Stimulated activated CD4-positive, alpha-beta T cell treated with anti-CD3 and anti-CD28 coated beads, Interleukin-1b, Interleukin-23, amount 100 ng/mL, for 1 hour (primary cell): ENCODE measurements at places on chromosomes 5 and 9.

DNA sequence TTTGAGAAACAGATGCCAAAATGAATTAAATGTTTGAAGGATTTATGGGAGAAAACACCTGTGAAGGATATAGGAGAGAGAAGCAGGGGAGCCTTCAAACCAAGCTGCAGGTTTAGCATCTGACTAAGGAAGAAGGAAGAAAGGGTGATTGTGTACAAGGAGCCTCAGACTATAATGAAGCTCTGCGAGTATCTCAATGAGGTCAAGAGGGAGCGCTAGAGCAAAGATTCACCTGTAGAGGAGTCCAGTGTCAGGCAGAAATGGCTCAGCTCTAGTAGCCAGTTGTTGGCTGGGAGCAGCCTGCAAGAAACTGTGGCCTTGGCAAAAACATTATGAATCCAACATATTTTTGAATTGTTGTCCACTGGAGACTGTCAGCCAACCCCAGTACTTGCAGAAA is 20.0 kb upstream of the GHR start:
- no peak for DNase-seq

DNA sequence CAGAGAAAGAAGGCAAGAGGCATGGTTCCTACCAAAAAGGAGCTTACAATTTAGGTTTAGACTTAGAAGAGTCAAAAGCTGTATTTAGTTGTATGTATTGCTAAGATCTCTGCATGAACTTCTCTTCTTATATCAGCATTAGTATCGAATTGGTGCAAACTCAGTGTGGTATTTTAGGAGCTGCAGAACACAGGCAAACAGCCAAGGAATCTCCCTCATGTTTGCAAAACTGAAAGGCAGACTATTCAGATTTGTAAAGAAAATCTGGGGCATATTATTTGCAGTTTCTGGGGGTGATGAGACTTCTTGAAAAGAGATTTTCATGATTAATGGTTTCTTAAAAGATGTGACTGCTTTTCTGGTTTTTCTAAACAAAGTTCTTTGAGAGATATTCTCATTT is 252.7 kb downstream of the CEMIP2 start:
- DNase-seq = no peak

GRCh38 chr5:95809414-95809960 is 13.0 kb downstream of the GLRX start:
- DNase-seq = no peak

GRCh38 chr9:9341203-9341602 is 1271.6 kb downstream of the PTPRD start:
- no peak for DNase-seq

- no peak for DNase-seq
Observed at GRCh38 chr9:133955821-133956411, 36.2 kb downstream of the VAV2 start.

- DNase-seq = no peak
Observed at GRCh38 chr9:21753523-21753922, 48.9 kb upstream of the MTAP start.

- no peak for DNase-seq
Observed at GRCh38 chr9:92978345-92978875, 31.1 kb downstream of the FGD3 start.

DNA sequence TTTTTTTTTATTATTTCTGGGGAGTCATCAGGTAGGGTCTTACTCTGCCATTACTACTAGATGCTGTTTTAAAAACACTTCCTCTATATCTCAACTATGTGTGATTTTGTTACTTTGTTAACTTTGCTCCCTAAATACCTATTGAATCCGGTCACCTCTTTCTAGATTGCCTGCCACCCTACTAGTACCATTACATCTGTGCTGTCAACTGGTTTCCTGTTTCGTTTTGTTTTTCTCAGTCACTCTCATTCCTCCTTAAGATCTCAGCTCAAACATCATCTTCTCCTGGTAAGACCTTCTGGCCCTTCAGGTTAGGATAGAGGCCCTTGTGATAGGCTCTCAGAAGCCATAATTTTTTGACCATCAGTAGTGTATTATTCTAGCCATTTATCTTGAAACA is 324.2 kb upstream of the ATP10B start:
- no peak for DNase-seq

DNA sequence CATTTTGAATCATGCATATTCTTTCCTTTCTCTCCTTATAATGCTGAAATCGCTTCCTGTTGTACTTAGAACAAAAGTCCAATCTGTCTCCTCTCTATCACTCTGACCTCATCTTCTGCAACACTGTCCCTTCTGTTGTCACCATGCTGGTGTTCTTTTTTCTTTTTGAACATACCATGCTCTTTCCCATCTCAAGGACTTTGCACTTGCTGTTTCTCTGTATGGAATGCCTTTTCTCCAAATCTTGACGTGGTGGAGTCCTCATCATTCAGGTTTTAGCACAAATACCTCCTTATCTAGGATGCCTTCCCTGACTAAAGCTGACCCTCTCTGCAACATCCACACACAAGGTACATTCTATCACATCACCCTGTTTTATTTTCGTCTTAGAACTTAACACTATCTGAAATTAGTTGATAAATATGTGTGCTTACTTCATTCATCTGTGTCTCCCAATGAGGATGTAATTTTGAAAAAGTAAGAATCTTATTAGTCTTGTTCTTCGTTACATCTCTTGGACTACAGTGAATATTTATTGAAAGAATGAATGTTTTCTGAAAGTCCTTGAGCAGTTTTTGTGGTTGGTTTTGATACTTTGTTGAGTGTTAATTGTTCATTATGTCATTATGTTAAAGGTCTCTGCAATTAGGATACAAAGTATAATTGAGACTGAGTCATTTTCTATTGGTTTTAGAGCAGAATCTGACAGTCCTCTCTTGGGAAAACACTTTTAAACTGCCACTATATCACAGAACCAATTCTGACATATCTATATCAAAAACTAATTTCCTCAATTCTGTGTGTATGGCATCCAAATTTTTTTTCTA is 145.3 kb upstream of the RASA1 start:
- DNase-seq = no peak

DNA sequence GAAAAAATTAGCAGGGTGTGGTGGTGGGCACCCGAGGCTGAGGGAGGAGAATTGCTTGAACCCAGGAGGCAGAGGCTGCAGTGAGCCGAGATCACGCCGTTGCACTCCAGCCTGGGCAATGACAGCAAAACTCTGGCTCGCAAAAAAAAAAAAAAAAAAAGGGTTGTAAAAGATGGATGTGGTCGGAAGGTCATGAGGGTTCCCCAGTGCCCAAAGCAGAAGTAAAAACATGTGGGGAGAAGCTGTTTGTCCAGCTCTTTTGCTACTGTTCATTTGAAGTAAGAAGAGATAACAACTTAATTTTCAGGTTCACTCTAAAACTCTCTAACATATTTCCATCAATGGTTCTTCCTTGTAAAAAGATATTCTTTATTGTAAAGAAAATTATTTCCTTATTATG is 57.1 kb upstream of the GOLPH3 start:
- DNase-seq = no peak

- DNase-seq = no peak
Observed at GRCh38 chr9:100229136-100229535, 123.6 kb downstream of the TEX10 start.

DNA sequence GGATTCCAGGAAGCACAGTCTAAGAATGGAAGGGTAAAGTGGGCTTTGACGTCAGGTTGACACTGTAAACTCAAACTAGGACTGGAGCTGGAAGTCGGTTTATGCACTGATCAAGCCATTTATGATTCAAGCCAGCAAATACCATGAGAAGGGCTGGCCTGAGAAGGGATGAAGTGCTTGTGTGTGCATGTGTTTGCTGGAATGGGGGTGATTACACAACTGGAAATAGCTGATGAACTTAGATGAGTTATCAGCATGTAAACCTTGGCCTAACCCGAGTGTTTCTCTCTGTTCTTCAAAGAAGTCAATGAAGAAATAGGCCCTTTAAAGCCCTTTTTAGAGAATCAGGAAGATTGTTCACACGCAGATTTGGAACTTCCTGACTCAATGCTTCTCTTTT is 287.6 kb downstream of the RFX3 start:
- DNase-seq = no peak

DNA sequence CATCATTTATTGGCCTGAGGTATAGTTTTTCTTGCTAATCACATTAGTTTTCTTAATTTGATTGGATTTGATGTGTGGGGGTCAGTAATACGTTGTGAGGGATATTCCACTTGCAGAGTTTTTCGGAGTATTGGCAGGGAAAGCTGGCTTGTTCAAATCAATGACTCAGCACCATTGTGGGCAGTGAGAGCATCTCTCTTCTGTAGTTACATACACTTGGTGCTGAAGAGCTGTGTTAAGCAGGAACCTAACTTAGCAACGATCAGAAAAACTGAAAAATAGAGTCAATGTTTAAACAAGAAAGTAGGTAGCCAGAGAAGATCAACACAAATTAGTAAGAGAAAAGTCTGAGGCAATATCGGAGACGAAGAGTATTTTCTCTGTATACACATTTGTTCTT is 344.6 kb upstream of the EDIL3 start:
- no peak for DNase-seq

- DNase-seq = no peak
Observed at GRCh38 chr9:82961504-82962125, 101.3 kb downstream of the RASEF start.

DNA sequence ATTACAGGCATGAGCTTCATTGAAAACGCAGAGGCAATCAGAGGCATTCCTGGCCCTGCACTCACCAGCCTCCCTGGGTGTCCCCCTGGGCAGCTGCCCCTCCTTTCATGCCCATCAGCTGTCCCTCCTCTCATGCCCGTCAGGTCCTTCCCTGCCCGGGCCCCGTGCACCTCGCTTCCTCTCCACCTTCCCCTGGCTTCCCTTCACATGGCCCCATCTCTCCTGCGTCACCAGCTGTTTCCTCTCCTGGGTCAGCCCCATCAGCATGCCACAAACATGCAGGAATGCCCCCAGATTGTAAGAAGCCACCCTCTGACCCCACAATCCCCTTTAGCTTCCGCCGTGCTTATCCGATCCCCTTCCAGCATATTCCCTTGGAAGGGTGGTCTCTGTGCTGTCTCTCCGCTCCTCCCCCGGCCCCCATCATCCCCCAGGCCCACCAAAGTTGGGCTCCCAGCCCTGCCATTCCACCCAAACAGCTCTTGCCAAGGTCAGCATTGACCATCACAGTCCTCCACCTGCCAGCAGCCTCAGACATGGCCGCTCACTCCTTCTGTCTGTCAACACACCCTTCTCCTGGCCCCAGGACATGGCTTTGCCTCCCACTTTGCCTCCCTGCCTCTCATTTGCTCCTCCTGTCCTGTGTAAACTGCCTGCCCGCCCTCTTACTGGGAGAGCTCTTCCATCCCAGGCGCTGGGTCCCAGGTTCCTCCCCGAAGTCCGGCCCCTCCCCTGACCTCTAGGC is 98.6 kb upstream of the IER5L start:
- DNase-seq = no peak

GRCh38 chr9:138016406-138017187 is 139.0 kb downstream of the CACNA1B start:
- DNase-seq = no peak

DNA sequence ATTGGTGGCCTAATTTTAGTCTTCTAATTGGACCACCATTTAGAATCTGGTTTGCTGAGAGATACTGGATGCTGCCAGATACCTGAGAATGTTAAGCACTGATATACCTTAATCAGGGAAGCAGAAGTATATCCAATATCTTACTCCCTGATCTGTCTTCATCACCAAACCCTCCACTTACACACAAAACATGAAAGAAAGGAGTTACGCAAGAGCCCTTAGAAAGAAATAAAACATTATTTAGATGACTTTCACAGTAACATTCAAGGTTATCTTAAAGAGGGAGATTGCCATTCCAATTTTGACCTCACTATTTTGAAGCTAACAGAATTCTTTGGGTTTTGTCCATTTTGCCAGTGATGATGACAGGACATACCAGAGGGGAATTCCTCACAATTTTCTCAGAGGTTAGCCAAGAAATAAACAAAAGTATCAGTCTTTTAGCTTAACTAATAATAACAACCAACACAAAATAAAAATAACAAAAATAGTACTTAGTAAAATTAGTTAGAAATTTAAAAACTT is 496.1 kb downstream of the NFIB start:
- no peak for DNase-seq

- no peak for DNase-seq
Observed at GRCh38 chr5:7597059-7597642, 201.2 kb downstream of the ADCY2 start.

GRCh38 chr5:178423431-178423830 is 166.8 kb downstream of the COL23A1 start:
- DNase-seq = no peak
